ENCODE measurements at places on chromosomes 1 and 21.

GRCh38 chr1:218436346-218436745, 91.2 kb downstream of the TGFB2 start:
- no peak for DNase-seq

DNA sequence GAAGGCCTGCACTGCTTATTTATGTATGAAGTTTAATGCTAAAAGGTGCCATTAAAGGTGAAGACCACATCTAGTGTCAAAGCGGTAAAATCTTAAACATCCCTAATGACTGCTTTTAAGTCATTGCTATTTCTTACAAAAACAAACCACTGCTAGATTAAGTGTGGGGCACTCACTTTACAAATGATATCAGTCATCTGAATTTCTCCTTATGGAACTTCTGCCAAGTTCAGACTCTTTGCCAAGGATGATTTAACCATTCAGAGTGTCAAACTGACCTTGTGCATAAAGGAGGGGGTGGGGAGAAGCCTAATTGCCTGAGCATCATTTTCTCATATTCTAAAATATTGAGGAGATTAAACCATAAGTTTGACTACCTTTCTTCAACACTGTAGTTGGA, 271.5 kb downstream of the TGFB2 start:
- DNase-seq, result no peak

DNA sequence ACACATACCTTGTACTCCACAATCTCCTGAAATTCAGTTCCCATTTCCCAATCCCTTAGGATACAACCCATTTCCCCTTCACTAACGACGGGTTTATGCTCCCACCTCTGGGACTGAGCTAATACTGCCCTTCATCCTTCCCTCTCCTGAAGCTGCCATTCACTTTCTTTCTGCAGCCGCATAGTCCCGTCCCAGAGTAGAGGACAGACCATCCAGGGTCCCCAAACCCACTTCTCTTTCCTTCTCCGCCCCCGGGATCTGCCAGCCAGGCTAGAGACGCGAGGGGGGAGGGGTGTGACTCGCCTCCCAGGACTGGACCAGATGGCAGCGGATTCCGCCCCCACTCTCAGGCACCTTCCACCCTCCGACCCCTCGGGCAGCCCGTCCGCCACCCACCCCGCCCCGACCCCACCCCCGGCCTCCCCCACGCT, 679 bp downstream of the ABL2 start:
- peak; percentile 48 for DNase-seq

DNA sequence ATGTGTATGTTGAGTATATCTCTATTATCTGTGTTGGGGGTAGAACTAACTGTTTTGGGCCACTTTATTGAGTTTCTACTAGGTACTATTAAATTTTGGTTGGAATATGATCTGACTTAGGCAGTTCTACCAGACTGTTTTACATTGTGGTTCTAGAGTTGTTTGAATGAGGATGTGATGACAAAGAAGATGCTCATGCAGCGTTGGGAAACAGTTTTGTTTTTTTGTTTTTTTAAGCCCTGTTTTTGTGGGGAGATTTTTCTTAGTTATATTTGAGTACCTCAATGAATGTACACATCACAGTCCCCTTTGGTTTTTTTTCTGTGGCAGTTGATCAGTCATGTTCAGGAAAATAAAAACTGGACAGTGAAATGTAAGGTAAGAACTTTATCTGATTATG, 40.1 kb downstream of the TMED5 start:
- no peak for DNase-seq

GRCh38 chr1:203173566-203173965, 2.1 kb downstream of the MYBPH start:
- peak; percentile 89 for DNase-seq

GRCh38 chr1:9368356-9368755, 75.7 kb downstream of the SPSB1 start:
- DNase-seq, result no peak

DNA sequence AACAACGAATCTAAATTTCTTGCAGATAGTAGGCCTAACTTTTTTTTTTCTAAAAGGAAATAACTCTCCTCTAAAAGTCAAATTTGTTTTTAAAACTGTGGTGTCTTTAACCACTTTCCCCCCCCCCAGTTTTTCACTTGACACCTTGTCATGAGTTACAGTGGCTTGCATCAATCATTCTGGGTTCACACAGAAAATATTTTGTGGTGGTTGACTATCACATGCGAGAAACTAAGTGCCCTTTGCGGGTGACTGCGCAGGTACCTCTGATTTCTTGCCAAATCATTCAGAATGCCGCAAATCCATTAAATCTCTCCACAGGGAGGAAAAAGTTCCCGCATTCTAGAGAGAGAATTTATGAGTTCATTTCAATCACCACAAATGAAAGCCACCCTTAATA, 23.8 kb upstream of the SAMSN1 start:
- DNase-seq, result no peak

- no peak for DNase-seq
Measured at GRCh38 chr1:2904191-2904590, 102.7 kb upstream of the TTC34 start.

DNA sequence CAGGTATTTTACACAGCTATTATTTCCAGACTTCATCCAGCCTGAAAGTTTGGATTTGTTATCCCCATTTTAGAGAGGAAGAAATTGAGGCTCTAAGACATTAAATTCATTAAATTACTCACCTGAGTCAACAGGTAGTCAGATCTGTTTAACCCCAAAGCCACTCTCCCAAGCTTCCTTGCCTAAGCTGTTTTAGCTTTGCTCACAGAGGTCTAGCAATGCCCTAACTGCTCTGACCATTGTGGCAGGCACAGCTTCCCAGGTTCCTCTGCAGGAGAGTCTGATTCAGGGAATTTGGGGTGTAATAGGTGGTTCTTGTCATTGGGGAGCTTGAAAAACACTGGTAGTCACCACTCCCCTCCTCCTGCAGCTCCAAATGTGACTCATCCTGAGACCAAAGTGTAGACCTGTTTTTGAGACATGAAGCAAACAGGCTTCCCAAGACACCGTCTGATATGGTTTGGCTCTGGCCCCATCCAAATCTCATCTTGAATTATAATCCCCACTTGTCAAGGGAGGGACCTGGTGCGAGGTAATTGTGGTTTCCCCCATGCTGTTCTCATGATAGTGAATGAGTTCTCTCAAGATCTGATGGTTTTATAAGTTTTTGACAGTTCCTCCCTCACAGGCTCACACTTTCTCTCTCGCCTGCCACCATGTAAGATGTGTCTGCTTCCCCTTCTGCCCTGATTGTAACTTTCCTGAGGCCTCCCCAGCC, 142.8 kb upstream of the DNAH14 start:
- no peak for DNase-seq

GRCh38 chr1:66552829-66553228, 18.9 kb downstream of the SGIP1 start:
- DNase-seq, result no peak

- no peak for DNase-seq
Measured at GRCh38 chr1:48450505-48450904, 21.5 kb downstream of the SPATA6 start.

- DNase-seq, result no peak
Measured at GRCh38 chr1:185314411-185314810, 2.6 kb downstream of the IVNS1ABP start.

- DNase-seq, result no peak
Measured at GRCh38 chr21:14850394-14850793, 214.4 kb downstream of the NRIP1 start.

DNA sequence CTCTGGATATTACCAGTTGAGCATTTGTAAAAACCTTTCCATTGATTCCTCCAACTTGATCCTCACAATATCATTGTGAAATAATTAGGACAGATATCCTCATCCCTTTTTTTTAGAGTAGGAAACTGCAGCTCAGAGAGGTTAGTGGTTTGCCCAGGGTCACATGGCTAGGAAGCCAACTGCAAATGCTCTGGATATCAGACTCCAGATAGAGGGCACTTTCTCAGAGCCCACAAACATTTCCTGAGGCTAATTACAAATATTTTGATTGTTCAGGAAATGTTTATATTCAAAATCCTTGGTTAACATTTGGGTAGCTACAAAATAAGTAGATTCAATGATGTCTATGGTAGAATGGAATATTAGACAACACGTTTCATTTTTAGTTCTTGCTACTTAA, 154.8 kb upstream of the DPYD start:
- DNase-seq, result no peak

GRCh38 chr1:245209658-245210435, 55.1 kb downstream of the KIF26B start:
- peak; percentile 90 for DNase-seq

DNA sequence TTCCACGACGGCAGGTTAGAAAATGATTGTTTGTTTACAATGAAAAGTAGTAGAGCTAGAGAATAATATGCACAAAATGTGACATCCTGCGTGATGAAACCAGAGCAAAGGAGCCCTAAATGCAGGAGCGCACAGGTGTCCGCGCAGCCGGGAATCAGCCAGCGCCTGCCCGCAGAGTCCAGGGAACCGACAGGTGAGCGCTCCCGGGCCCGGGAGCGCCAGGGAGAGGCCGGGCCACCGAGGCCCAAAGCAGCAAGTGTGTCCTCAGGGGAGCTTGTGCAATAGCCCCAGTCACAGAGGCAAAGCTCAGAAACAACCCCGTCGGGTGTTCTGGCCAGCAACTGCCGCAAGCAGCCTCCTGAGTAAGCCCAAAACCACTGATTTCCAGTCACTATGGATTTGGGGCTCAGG, 789 bp upstream of the GALE start:
- peak; percentile 7 for DNase-seq

- DNase-seq, result no peak
Measured at GRCh38 chr1:71618191-71618590, 537.4 kb upstream of the ZRANB2 start.

- no peak for DNase-seq
Measured at GRCh38 chr21:44919913-44920693, 596 bp downstream of the ITGB2 start.

DNA sequence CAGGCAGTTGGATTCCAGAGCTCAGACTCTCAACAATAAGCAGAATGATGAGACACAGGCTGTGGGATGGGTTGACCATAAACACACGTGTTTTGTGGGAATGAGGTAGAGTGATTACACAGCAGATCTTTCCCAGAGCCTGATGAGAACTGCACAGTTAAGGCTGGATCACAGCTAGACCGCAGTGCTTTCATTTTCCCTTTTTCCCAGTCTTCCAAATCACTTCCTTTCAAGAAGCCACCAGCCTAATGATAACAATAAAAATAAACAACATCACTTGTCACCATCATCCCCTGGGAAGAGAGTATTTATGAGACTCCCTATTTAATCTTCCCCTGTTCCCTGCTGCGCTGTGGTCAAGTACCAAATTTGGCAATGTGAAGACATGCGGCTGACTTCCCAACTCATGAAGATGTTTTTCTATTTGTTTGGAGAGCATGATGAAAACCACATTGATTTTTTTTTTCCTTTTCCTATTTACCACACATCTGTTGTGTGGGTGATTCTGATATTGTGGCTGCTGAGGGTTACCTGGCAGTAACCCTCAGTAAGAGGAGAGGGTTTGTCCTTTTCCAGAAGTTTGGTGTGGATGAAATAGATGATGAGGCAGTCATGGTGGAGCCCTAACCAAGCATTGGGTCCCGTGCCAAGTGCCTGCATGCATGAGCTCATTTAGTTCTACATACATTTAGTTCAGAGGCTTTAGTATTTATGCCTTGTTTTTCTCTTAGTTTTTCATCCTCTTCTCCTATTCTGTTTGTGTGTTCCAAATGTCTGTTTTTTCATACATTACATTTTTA, 248.9 kb upstream of the HOOK1 start:
- no peak for DNase-seq

GRCh38 chr1:6106321-6106731, 60.6 kb downstream of the KCNAB2 start:
- DNase-seq, result no peak

DNA sequence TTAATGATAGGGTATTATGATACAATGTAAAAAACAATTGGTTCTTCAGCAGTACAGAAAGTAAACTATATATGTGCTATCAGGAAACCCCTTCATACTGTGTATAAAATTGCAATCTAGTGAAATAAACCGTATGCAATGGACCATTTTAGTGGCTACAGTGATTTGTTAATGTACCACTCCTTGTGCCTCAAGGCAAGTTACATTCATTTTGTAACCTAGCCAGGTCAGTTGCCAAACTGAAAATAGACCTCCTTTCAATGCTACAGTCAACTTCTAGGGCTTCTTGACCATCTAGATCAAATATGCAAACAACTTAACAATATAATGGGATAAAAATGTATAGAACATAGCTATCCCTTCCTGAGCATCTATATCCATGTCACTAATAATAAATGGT, 52.0 kb upstream of the RAVER2 start:
- DNase-seq, result no peak

GRCh38 chr1:44411861-44412260, 6.8 kb downstream of the RNF220 start:
- no peak for DNase-seq
